CD8-positive, alpha-beta memory T cell (primary cell): ENCODE measurements at places on chromosomes 11 and 22. TPM values are rescaled to one million over a fixed set of nuclear protein-coding genes. Genes with fewer than 3 reads are reported as not detected.

The SLC43A3 gene
- 434 TPM for total RNA-seq

The SLC22A9 gene
- total RNA-seq = not detected

The RASGRP2 gene
- 33.5 TPM for total RNA-seq

- no peak for DNase-seq
- no peaks in the 10 kb centered on the region for H3K36me3 ChIP-seq
These were observed 33.0 kb downstream of the CHID1 start for GRCh38 chr11:877565-877964.

GRCh38 chr11:26607725-26608506, 35.9 kb upstream of the MUC15 start:
- H3K27me3 ChIP-seq = no peaks in the 10 kb centered on the region
- no peak overlapping the region for H3K27ac ChIP-seq
- H3K36me3 ChIP-seq = no peaks in the 10 kb centered on the region
